ENCODE measurements at places on chromosomes 5 and 9.

GRCh38 chr5:152305525-152305924 is 99.6 kb downstream of the NMUR2 start:
- DNase-seq = no peak

DNA sequence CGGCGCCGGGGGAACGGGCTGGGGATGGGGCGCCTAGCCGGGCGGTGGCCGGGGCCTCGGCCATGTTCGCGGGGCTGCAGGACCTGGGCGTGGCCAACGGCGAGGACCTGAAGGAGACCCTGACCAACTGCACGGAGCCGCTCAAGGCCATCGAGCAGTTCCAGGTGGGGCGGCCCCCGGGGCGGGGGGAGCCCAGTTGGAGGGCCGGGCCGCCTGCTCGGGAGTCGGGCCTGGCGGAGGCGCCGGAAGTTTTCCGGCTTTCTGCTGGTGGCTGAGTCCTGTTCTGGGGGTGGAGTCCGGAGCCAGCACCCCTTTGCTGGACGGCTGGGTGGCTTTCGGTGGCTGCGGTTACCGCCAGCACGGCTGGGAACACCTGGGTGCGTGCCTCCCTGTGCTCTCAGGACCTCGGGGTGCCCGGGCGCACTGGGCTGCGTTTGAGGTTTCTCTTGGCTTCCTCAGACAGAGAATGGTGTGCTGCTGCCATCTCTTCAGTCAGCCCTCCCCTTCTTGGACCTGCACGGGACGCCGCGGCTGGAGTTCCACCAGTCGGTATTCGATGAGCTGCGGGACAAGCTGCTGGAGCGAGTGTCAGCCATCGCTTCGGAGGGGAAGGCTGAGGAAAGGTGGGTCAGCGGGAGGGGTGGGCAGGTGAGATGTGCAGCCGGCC is 454 bp downstream of the NELFB start:
- DNase-seq = peak; percentile 65

DNA sequence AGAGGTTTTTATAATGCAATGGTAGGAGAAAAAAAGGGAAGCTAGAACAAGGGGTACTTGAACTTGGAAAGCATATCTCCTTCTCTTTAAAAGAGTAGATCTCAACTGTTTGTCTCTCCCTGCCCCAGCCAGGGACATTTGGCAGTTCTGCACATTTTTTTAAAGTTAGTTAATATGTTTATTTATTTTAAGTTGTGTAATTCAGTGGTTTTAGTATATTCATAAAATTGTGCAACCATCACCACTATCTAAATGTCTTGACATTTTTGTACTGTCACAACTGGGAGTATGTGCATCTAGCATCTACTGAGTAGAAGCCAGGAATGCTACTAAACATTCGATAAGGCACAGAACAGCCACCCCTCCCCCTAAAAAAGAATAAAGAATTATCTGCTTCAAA is 103.5 kb upstream of the DPYSL3 start:
- DNase-seq = no peak

- no peak for DNase-seq
These were observed 38.8 kb upstream of the SEMA6A start for GRCh38 chr5:116613445-116613844.

DNA sequence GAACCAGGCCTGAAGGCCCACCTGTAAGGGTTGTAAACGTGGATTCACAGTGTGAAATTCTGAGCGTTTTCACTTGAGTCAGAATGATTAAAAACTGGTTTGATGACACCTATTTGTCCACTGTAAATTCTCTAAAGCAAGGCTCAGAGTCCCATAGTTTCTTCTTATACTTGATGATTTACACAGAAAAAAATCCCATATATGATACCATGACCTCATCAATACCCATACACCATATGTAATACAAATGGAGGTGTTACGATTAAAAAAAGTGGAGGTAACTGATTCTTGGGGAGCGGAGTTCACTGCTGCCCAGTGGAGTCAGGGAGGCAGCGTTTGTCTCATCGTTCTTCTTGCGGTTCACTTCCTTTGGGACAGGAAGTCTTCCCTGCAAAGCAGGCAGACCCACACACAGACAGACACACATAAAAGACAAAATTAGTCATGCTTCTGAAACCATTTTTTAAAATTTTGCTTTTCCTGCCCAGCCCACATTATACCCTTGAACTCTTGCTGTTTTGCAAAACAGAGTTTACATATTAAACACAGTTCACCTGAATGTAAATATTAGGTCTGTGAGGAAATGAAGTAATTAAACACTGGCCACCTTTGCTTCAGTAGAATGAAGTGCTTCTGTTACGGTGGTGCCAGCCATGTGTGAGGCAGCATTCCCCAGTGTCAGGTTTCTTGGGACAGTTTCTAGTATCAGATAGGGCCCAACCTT is 26.2 kb downstream of the NREP start:
- no peak for DNase-seq

GRCh38 chr9:3850098-3850497 is 324.3 kb upstream of the RFX3 start:
- DNase-seq = no peak

GRCh38 chr5:142109331-142110045 is 909 bp downstream of the NDFIP1 start:
- no peak for DNase-seq

DNA sequence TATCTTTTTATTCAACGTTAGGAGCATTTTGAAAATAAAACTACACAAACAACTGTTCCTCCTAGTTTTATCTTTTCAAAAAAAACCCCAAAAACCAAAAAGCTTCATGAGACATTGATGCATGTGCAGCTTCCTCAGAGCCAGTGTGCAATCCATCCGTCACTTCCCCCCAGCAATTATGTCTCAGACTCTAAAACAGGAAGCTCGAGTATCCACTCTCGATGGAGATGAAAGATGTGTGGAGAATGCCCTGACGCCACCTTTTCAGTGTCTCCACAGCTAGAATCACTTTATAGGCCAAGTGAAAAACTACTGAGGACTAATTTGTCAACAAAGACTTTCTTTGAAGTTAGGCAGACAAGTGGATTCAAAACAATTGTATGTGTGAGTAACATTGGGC is 408.9 kb upstream of the SMARCA2 start:
- no peak for DNase-seq

- no peak for DNase-seq
These were observed 416.1 kb downstream of the PSAT1 start for GRCh38 chr9:78712903-78713613.

- DNase-seq = no peak
These were observed 4.8 kb upstream of the DOLPP1 start for GRCh38 chr9:129075996-129076639.

DNA sequence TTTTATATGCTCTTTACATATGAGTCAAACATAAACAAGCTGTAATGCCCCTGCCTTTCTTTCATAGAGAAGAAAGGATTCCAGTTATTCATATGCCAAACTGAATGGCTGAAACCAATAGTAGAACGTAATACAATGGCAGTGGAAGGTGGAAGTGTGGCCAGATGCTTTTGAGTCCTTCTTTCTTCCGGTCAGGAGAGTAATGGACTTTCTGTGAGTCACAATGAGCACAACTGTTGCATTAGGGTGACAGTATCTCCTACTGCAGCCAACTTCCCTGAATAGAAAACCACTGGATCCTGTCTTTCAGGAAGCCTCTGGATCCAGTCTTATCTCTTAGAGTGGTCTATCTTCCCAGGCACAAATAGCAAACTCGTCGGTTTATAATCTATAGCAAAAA is 855.2 kb downstream of the MAT2B start:
- no peak for DNase-seq

DNA sequence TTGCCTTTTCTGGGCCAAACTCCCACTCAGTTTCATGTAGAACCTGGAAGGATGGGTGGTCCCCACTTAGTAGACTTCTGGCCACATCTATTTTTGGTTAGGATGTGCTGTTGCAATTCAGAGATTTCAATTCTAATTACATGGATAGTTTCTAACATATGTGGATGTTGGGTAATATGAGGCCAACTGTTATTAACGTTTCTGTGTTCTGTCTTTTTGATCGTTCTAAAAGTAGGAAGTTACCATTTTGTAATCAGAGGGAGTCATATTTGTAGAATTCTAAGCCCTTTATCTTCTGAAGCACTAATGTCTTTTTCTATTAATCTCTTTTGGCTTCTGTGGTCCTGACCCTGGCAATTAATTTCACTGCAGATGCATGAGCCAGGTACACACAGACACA is 141.6 kb upstream of the SPEF2 start:
- no peak for DNase-seq

GRCh38 chr5:140565024-140565779 is 574 bp downstream of the SLC35A4 start:
- DNase-seq = no peak

DNA sequence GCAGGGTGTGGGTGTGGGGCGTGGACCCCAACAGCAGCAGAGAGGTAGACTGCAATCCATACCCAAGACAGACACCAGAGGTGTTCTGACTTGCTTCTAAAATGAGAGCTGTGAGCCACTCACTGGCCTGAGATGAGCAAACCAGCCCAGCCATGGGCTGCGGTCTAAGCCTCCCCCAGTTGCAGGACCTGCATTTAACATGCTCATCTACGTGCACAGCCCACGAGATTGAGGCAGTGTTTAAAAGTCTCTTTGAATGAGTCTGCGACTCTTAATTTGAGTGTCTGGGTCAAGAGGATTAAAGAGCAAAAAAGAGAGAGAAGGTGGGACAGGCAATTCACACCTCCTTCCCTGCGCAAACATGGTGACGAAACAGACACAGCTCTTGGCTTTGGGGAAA is 5.9 kb downstream of the SURF4 start:
- no peak for DNase-seq

DNA sequence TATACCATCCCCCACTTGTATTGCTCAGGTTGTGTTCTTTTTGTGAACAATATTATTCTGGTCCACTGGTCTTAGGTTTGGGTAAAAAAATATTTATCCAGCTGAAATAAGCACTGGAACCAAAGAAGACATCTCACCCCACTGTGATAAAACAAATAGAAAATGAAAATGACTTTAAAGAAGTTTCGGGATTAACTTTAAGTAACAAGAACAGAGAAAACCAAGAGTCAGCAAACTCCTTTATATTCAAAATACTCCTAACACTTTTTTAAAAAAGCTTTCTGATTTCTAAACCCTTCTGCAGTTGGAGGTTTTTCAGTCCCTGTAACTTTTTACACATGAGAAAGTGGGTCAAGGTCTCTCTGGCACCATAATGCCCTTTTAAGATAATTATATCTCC is 273.9 kb upstream of the CDH10 start:
- DNase-seq = no peak

DNA sequence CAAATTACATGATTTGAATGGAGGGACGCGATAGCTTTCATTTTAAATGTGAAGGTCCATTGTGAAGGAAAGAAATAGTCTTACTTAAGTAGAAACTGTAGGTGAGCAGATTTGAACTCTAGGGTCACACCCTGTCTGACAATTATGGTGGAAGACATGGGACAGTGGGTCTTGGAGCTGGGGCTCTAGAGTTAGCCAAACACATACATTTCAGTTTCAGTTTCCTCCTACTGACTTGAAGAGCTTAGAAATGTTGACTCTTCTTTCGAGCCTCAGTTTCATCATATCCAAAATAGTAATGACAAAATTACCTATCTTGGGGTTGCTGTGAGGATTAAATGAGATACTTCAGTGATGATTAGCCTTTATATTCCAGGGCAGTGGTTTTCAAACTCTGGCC is 314.2 kb downstream of the NTRK2 start:
- DNase-seq = no peak

- DNase-seq = no peak
These were observed 173.0 kb upstream of the PDE4D start for GRCh38 chr5:60066502-60066901.

- no peak for DNase-seq
These were observed 187.9 kb downstream of the MAN2A1 start for GRCh38 chr5:109877670-109878045.

DNA sequence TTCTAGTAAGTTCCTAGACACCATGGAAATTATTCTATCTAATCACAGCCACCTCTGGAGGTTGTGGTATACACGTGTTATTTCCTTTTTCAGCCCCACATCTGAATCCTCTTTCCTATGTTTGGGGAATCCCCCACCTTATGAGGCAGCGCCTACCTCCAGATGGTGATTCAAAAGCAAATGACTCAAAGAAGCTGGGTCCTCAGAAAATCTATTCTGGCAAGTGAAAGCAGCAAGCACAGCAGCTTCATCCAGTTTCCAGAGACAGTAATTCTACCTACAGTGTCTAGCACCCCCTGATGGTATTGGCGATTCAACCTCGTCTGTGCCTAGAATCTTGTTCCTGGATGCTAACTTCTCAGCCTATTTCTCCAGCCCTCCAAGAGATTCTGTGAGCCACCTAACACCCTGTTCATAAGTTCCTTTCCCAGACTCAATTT is 43.0 kb downstream of the STRBP start:
- peak; percentile 67 for DNase-seq

GRCh38 chr5:33232731-33233505 is 207.8 kb upstream of the TARS1 start:
- DNase-seq = no peak

GRCh38 chr5:105849701-105850100 is 1821.0 kb downstream of the EFNA5 start:
- DNase-seq = no peak

GRCh38 chr5:45288746-45289145 is 407.4 kb downstream of the HCN1 start:
- no peak for DNase-seq

DNA sequence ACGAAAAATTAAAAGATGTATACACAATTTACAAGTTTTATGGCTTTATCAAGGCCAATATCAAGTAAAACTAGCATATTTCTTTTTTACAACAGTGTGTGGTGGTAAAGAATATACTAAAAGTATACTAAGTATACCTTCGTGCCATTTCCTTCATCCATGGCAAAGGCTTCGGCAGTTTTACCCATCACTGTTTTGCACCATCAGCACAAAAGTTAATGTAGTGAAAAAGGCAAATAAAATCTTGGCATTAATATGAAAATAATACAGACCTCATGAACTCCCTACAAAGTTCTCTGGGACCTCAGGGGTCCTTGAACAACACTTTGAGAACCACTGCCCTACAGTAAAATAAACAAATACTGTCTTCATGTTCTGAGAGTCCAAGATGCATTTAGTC is 312.3 kb upstream of the NREP start:
- no peak for DNase-seq

- DNase-seq = no peak
These were observed 5.5 kb upstream of the SUSD3 start for GRCh38 chr9:93052791-93053540.
